H1 (cell line): ENCODE measurements at places on chromosomes 5 and 9. TPM values are rescaled to one million over a fixed set of nuclear protein-coding genes. Genes with fewer than 3 reads are reported as not detected.
A peak's percentile ranks its signal among the peaks of the same experiment; 100 is the strongest.

DNA sequence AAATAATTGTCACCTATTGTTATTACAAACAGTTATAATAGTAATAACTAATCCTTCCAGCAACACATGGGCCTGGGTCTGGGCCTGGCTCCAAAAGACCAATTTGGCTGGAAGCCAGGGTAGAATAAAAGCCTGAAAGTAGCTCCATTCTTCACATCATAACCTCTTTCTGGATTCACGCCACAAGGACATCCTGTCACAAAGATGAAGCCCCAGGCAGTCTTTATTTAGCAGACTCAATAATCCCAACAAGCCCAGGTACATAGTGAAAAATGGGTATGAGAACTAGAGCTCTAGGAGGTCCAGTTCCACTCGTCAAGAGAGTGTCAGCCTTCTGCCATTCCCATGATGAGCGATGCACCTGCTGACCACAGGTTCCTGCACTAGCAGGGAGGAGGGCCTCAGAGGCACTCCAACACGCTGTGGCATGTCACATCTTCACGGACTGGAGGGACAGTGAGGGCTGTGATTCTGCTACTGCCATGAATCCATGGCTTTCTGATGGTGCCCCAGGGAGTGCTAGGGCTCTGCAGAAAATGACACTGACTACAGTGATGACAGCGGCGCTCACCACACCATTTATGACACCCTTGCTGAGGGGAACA, 124.9 kb downstream of the SPOCK1 start:
- no peak for DNase-seq

GRCh38 chr9:94772144-94772543, 45.6 kb downstream of the AOPEP start:
- DNase-seq: no peak

DNA sequence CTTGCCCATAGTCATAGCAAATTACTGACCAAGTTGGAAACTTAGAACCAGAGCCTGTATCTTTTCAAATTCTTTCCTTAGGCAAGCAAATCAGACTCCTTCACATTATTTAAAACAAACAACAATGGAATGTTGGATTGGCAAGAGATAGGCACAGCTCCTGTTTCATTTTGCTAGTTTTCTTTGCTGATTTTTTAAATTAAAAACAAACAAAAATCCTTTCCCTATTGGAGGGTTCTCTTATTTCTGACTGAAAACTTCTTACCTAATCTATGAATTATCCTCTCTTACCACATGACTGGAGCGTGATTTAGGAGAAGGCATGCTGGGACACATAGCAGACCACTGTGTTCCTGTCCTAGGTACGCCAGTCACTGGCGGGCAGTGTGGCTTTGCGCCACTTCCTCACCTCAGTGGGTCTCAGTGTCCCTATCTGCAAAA, 63.0 kb downstream of the TTC39B start:
- no peak for DNase-seq

MACIR gene
- 17.7 and 19.2 TPM in 2 replicates for total RNA-seq

PPP3R2 gene
- total RNA-seq: not detected in 2 replicates

SLC36A3 gene
- not detected in 2 replicates for total RNA-seq

GRCh38 chr5:169561893-169562292, 21.7 kb upstream of the SPDL1 start:
- DNase-seq: no peak

DNA sequence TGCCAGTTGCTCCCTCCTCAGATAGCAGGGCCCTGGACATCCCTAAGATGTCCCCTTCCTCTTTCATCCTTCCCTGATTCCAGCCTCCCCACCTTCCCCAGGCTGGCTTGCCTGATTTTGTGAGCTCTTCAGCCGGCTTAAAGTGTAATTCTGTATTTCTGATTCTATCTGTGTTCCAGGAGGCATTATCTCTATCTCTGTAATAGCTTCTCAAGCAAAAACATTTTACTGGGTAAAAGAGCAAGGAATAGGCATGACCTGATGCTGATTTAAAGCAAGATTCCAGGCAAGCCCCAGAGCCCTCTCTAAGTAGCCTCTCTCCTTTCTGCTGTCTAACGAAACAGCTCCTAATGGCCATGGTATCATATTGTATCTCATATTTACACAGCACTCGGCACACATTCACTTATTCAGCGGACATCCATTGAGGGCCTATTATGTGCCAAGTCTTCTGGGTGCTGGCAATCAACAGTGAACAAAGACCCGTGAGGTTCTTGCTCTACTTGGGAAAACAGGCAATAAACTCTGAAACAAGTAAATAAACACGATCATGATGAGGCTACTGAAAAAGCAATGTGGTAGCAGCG, 100.9 kb upstream of the MSX2 start:
- no peak for DNase-seq

DNA sequence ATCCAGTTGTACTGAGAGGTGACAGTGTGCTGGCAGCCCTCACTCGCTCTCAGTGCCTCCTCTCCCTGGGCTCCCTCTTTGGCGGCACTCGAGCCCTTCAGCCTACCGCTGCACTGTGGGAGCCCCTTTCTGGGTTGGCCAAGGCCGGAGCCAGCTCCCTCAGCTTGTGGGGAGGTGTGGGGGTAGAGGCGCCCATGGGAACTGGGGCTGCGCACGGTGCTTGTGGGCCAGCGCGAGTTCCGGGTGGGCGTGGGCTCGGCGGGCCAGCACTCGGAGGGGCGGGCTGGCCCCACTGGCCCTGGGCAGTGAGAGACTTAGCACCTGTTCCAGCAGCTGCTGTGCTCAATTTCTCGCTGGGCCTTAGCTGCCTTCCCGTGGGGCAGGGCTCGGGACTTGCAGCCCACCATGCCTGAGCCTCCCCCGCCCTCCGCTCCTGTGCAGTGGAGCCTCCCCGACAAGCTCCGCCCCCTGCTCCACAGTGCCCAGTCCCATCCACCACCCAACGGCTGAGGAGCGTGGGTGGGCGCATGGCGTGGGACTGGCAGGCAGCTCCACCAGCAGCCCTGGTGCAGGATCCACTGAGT, 342.2 kb upstream of the ZNF608 start:
- DNase-seq: no peak

DNA sequence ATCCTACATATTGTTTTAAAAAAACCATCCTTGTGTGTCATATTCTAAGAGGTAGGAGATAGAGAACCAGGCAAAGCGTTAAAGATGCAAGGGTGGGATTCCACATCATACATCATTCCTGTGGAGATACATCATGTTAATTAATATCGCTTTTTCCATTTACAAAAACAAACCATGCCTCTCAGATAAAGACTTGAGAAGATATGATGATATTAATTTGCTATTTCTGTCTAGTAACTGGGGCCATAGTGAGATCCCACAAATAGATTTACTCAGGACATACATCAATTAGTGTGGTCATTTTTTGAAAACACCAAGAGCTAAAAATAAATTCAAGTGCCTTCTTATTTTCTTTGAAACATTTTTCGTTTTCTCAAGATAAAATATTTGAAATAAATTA, 165.4 kb upstream of the TARS1 start:
- DNase-seq: no peak

GRCh38 chr9:133476036-133476931, 2.6 kb downstream of the SLC2A6 start:
- no peak for DNase-seq

DNA sequence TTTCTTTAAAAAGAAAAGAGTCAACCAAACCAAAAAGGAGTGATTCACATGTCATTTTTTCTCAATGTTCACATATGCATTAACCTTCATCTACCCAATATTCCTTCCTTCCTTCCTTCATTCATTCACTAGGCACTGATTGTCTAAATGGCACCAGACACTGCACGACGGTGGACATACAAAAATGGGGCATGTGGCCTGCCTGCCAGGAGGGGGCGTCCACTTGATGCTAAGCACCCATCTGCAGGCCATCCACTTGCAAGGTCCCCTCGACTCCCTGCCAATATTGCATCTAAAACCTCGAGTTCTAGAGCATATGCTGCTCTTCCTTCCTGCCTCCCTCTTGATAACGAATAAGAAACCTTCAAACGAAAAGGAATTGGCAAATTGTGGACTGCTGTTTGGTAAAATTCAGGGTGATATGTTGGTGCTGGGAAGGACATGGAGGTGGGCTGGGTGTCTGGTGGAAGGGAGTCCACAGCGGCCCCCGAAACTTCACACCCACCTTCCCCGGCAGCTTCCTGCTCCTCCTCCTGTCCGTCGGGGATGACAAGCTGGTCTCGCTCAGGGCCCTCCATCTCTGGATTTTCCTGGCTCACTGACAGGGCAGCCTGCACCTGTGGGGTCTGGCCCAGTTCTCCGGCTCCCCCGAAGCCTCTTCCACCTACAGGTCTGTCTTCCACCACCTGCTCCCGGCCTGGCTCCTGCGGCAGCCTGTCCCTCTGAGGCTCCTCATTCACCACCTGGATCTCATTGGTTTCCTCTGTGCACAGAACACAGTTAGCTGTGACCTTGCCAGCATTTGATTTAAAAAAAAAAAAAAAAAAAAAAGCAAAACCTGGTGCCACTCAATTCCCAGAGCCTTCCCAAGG, 64.3 kb downstream of the GOLM1 start:
- DNase-seq: peak; percentile 75

SPINK6 gene
- total RNA-seq: not detected in 2 replicates

SH3PXD2B gene
- 72.9 and 74.9 TPM in 2 replicates for total RNA-seq

- DNase-seq: no peak
Observed at GRCh38 chr9:69745716-69746437, 13.9 kb downstream of the PTAR1 start.

TCF7 gene
- total RNA-seq: 6.8 and 8.5 TPM in 2 replicates

FOXD4L6 gene
- 0.13 TPM in 1 of 2 replicates, not detected in the other for total RNA-seq

DNA sequence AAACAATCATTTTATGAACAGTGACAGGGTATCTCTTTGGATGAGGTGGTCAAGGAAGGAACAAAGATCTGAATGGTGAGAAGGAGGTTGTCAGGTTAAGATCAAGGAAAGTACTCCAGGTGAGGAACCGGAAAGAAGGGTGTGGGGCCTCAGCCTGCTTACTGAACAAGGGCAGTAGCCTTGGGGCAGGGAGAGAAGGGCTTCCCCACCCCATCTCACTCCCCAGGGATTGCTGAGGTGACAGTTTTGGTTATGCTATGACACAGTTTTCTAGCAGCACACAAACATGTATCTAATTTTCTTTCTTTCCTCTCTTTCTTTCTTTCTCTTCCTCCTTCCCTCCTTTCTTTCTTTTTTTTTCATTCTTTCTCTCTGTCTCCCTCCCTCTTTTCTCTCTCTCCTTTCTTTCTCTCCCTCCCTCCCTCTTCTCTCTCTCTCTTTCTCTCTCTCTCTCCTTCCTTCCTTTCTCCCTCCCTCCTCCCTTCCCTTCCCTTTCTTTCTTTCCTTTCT, 4.1 kb upstream of the HDHD3 start:
- no peak for DNase-seq

DNA sequence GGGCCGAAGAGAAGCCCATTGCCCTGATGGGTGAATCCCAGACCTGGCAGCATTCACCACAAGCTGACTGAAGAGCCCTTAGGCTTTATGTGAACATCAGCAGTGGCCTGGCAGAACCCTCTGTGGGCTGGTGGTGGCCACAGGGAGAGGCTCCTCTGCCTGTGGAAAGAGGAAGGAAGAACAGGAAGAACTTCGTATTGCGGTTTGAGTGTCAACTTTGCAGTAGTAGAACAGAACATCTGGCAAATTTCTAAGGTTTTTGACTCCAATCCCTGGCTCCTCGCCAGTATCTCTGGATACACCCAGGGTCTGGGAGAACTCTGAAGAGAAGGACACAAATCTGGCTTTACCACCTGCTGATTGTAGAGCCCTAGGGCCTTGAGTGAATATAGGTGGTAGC, 356.4 kb upstream of the GRAMD2B start:
- DNase-seq: no peak

- no peak for DNase-seq
Observed at GRCh38 chr5:123811831-123812230, 299.9 kb downstream of the CSNK1G3 start.

GRCh38 chr5:88203981-88204750, 64.5 kb downstream of the TMEM161B start:
- DNase-seq: no peak

DNA sequence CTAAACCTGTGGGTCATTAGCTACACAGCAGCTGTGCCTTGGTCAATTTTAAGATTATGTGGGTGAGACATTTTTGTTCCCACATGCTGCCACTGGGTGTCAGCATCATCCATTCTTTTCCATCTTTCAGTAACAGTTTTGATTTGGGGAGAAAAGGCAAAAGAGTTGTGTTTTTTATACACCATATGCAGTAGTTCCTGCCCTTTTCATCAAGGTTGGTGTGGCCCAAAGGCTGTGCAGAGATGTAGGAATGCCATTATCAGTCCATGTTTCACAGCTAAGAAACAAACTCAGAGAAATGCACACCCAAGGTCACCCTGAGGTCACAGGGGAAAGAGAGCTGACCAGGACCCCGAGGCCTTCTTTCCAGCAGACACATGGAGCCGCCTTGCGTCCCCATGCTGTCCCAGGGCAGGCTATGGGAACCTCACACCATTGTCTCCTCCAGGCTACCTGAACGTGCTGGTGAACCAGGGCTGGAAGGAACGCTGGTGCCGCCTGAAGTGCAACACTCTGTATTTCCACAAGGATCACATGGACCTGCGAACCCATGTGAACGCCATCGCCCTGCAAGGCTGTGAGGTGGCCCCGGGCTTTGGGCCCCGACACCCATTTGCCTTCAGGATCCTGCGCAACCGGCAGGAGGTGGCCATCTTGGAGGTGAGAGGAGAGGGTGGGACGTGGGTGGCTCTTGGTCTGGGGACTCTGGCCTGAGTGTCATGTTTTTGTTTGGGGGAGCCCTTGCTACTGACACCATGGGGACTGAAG, 27.8 kb upstream of the GRPEL2 start:
- DNase-seq: no peak

GALNT12 gene
- 17.5 and 19.6 TPM in 2 replicates for total RNA-seq

GRCh38 chr9:76638001-76638400, 126.2 kb upstream of the PCA3 start:
- no peak for DNase-seq

DNA sequence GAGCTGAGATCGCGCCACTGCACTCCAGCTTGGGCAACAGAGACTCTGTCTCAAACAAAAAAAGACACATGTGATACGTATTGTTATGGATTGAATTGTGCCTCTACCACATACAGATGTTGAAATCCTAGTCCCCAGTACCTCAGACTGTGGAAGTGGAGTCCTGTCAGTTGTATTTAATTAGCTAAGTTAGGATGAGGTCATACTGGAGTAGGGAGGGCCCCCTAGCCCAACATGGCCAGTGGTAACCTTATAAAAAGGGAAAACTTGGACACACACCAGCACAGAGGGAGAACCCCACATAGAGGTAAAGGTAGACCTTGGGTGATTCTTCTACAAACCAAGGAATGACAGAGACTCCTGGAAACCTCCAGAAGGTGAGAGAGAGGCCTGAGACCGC, 119.8 kb downstream of the GADD45G start:
- DNase-seq: no peak

PCDHB14 gene
- total RNA-seq: 2.7 and 2.9 TPM in 2 replicates

WHRN gene
- 7.4 and 7.7 TPM in 2 replicates for total RNA-seq

GRCh38 chr5:2333291-2333690, 418.2 kb downstream of the IRX2 start:
- no peak for DNase-seq

DNA sequence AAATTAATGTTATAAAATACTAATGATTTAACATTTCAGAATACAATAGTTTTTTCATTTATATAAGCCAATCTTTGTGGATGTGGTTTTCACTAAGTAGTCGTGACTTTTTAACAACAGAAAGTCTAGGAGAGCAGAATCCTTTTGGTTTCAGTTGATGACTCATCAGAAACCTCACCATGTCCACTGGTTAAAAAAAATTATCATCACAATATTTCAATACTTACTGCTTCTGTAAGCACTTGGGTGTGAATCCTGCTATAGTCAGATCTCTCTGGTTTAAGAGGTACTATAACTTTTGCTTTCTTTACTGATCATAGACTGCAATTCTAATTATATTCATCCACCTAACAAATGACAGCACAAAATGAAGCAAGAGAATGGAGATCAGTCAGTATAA, 77.2 kb downstream of the MRPS30 start:
- DNase-seq: no peak

FAM193B gene
- total RNA-seq: 69.8 and 75.2 TPM in 2 replicates

NOL8 gene
- 30.4 and 31.8 TPM in 2 replicates for total RNA-seq
